ENCODE measurements at places on chromosomes 11 and 22.

DNA sequence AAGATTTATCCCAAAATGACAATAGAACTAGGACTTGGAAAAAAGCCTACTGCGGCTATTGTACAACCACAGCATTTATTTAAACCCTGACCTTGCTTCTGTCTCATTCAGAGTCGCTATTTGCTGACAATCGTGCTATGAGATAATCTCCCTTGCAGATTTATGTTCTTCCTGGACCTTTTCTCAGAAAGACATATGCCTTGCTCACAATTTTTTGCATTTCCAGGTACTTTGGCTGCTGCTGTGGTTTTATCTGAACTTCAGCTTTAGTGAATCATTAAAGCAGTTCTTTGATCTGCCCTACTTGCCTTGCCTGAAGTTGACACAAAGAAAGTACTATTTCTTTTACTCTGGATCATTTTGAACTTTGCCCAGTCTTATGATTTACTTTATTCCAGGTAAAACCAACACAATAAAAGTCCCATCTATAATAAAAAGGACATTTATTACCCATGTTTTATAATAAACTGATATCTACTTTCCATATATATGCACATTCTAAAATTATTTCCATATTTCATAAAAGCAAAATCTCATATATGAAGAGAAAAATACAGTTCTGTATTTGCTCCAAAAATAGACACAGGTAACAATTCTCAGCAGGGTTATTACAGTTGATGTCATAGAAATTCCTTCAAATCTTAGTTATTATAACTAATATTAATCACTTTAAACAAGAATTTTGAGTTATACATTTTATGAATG lies 63.4 kb upstream of the CARD18 start:
- no peak for DNase-seq

GRCh38 chr11:44445500-44446365 lies 119.7 kb upstream of the CD82 start:
- no peak for DNase-seq

DNA sequence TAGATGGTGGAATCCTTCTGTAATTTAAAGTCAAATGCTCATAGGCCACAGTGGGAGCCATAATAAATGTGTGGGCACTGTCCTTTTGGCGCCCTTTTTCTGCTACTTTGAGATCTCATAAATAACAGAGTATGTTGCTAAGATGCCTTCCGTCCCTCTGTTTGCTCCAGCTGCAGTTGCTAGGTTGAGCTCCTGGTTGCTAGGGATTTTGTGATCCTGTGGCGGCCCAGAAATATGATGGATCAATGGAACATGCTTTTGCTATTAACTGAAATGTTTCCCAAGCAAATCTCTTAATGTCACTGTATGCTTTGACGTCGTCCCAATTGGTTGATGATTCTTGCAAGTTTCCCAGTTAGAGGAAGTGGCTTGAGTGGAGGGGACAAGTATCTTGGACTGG lies 53.5 kb downstream of the MYO18B start:
- no peak for DNase-seq

DNA sequence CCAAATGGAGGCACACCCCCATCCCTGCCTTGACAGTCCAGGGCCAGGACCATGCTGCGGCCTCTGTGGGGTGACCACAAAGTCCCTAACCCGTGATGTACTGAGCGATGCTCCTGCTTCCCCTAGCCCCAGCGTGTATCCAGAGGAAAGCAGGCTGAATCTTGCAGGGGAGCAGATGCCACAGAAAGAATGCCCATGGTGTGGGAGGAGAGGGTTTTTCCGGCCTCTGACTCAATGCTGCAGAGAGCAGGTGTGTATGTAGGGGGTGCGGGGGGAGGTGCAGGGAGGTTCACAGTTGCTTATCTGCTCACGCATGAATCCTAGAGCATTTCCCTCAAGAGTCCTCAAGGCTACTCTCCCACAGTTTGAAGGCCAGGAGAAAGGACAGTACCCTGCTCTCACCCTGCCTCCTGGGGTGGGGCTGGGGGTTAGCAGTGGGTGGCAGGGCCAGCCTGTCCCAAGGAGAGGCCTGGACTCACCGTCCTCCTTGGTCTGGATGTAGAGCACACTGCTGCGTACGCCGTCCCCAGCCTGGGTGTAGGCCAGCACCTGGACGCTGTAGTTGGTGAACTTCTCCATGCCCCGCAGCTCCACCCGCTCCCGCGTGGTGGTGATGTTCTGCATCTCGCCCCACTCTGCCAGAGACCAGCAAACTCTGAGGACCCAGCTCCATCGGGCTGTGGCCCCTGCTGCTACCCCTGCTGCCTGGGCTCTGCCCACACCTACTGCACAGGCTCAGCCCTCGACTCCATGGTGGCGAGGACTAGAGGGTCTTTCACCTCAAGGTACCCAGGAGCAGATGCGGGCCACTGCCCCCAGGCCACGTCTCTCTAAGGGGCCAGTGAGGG lies 130.8 kb downstream of the CEP164 start:
- DNase-seq: no peak

GRCh38 chr11:26992031-26992541 lies 1.8 kb upstream of the FIBIN start:
- no peak for DNase-seq

- DNase-seq: no peak
Measured at GRCh38 chr11:110962921-110963320, 250.7 kb upstream of the ARHGAP20 start.

DNA sequence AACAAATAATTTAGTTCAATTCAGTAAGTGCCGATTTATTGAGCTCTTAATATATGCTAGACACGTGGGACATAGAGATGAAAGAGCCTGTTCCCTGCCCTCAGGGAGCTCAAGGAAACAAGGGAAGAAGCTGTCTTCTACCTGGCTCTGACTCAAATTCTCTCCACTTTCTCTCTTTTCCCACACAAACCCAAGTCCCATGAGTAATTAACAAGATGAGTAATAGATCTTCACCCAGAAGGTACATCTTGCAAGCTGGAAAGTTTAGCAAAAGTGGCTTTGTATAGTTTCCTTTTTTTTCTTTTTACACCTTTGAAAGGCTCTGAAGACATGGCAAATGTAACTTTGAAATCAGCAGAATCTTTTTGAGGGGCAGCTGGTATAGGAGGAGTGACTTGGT lies 48.2 kb upstream of the CHST1 start:
- no peak for DNase-seq

- DNase-seq: no peak
Measured at GRCh38 chr11:125376856-125377255, 119.2 kb downstream of the FEZ1 start.

- no peak for DNase-seq
Measured at GRCh38 chr11:130211144-130211543, 51.6 kb downstream of the ST14 start.

Measured in activated CD4-positive, CD25-positive, alpha-beta regulatory T cell (primary cell).